Endothelial cell of umbilical vein (primary cell): ENCODE measurements at places on chromosomes 4 and X. TPM values are rescaled to one million over a fixed set of nuclear protein-coding genes. Genes with fewer than 3 reads are reported as not detected.

The LRP2BP gene
- 0.16 and 0.18 TPM in 2 replicates for polyA plus RNA-seq

The MAOA gene
- 8.7 and 12.6 TPM in 2 replicates for polyA plus RNA-seq

DNA sequence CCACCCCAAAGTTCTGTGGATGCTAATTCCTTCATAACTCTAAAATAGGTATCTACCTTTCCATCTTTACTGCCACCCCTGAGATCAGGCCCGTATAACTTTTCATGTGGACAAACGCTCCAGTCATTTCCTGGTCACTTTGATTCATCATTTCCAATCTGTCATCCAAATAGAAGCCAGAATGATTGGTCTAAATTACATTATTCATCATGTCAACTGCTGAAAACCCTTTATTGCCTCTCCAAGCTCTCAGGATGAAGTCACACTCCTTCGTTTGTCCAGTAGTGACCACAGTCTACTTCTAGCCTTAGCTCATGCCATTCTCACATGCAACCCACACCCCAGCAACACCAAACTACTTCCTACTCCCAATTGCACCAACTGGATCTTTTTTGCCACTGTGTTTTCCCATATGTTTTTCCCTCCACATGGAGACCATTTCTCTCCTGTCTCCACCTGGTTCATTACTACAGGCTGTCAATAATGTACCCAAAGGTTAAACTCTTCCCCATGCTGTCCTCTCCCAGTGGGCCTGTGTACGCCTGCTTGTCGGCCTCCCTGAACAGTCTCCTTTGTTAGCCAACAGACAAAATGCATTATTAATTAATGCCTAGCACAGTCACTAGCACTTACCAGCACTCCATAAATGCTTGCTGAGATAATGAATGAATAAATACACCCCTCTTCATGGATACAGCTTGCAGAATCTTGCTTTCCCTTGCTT is 382.6 kb upstream of the NOCT start:
- H3K27me3 ChIP-seq, result peaks cover 4% of the 10 kb centered on the region
- no peaks in the 10 kb centered on the region for H3K36me3 ChIP-seq
- H3K4me3 ChIP-seq, result no peak overlapping the region
- no peaks in the 10 kb centered on the region for H3K4me1 ChIP-seq

DNA sequence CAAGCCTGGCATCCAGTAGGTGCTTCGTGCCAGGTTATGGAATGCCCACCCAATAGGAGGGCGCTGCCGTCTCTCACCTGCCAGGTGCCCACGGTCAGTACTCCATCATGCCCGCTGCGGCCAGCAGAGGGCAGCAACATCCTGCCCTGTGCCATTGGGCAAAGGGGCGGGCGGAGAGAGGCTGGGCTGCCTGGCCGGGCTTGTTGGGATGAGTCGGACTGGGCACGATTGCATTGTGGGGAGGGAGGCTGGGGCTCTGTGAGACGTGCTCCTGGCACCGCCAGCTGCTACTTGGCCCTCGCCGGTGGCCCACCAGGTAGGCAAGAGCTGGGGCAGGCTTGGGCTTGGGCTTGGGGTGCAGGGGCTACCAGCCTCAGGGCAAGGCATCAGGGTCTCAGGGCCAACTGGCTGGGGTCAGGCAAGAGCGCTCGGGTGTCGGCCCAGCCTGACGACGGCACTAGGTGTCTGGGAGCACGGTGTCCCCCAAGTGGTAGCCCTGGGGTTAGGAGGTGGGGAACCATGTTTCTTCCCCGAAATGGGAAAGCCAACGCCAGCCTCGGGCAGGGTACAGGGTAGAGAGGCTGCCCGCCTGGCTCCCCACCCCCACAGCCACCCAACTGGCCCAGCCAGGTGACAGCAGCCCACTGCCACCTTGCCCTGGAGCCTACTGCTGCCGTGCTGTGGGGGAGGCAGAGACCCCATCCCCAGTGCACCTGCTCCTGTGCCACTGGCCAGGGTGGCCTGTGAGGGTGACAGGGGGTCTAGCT is at the start of gene PLXNB3:
Gene PLXNB3 (plus strand): TSS at position 261 of the 767 bp plus-strand sequence. CDS start 1,287 bp downstream, outside the sequence.
- no peaks in the 10 kb centered on the region for H3K36me3 ChIP-seq
- peaks cover 20% of the 10 kb centered on the region for H3K4me1 ChIP-seq
- H3K27ac ChIP-seq, result peak within 1 kb of the TSS; percentile 75

GRCh38 chr4:41189076-41189475 is 25.3 kb downstream of the APBB2 start:
- peaks cover 35% of the 10 kb centered on the region for H3K4me1 ChIP-seq
- no peak overlapping the region for H3K27ac ChIP-seq
- H3K4me3 ChIP-seq, result no peak overlapping the region

GRCh38 chrX:104117759-104118158 is 5.4 kb downstream of the ZCCHC18 start:
- H3K27ac ChIP-seq, result no peak overlapping the region
- H3K4me1 ChIP-seq, result peaks cover 9% of the 10 kb centered on the region
- no peak for DNase-seq
- H3K4me3 ChIP-seq, result no peak overlapping the region
- H3K36me3 ChIP-seq, result no peaks in the 10 kb centered on the region
- no peaks in the 10 kb centered on the region for H3K27me3 ChIP-seq

DNA sequence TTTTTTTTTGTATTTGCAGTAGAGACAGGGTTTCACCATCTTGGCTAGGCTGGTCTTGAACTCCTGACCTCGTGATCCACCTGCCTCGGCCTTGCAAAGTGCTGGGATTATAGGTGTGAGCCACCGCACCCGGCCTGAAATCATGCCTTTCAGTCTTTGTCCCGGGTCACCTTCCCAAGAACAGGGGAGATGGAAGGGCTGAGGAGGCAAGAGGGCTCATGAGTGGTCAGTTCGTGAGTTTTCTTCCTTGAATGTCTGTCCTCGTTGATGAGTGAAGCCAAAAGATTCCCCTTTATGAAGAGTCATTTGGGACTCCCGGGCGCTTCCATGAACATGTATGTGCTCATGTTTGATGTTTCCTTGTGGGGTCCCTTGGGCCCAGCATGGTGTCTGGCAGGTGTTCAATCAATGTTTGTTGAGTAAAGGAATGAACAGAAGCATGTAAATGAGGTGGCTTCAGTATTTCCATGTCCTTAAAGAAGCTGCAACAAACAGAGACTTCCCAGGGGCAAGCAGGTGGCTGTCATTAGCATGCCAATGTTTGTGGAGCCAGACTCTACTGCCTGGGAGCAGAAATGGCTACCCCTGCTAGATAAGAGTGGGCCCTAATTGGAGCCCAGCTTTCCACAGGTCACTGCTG is 3.4 kb upstream of the SEPTIN6 start:
- peaks cover 3% of the 10 kb centered on the region for H3K4me1 ChIP-seq
- no peaks in the 10 kb centered on the region for H3K36me3 ChIP-seq
- no peak overlapping the region for H3K27ac ChIP-seq
- H3K4me3 ChIP-seq, result no peak overlapping the region

- H3K27ac ChIP-seq, result no peak overlapping the region
- DNase-seq, result peak; percentile 27
- H3K27me3 ChIP-seq, result no peaks in the 10 kb centered on the region
- no peaks in the 10 kb centered on the region for H3K36me3 ChIP-seq
These were observed 13.3 kb downstream of the CLDN2 start for GRCh38 chrX:106933538-106933961.
